H9 (cell line): ENCODE measurements at places on chromosomes 13 and 19. TPM values are rescaled to one million over a fixed set of nuclear protein-coding genes. Genes with fewer than 3 reads are reported as not detected.
A peak's percentile ranks its signal among the peaks of the same experiment; 100 is the strongest.

SIGLEC14 gene
- total RNA-seq, result not detected in 2 replicates

TLE2 gene
- 3.1 and 4.2 TPM in 2 replicates for total RNA-seq

CATSPERD gene
- not detected in 2 replicates for total RNA-seq

- DNase-seq, result no peak
Measured at GRCh38 chr19:46176116-46176860, 28.2 kb downstream of the IGFL2 start.

GRCh38 chr13:73522937-73523336 is 464.1 kb downstream of the KLF5 start:
- peak; percentile 41 for DNase-seq

GRCh38 chr13:38530492-38530891 is 156.4 kb upstream of the FREM2 start:
- DNase-seq, result no peak

- DNase-seq, result no peak
Measured at GRCh38 chr19:27858981-27859581, 1353.9 kb downstream of the UQCRFS1 start.

GRCh38 chr13:102187313-102187712 is 214.5 kb downstream of the FGF14 start:
- DNase-seq, result no peak

DNA sequence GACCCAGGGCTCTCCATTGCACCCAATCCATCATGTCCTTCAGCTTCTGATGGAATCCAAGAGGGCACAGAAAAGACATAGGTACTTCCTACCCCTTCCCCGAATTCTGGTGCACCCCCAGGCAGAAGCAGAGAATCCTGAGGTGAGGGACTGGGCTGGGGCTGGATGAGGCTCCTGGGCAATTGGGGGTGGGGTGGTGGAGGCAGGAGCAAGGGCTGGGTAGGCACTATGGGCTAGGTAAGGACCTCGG is 2.7 kb upstream of the KCNC3 start:
- DNase-seq, result no peak

DNA sequence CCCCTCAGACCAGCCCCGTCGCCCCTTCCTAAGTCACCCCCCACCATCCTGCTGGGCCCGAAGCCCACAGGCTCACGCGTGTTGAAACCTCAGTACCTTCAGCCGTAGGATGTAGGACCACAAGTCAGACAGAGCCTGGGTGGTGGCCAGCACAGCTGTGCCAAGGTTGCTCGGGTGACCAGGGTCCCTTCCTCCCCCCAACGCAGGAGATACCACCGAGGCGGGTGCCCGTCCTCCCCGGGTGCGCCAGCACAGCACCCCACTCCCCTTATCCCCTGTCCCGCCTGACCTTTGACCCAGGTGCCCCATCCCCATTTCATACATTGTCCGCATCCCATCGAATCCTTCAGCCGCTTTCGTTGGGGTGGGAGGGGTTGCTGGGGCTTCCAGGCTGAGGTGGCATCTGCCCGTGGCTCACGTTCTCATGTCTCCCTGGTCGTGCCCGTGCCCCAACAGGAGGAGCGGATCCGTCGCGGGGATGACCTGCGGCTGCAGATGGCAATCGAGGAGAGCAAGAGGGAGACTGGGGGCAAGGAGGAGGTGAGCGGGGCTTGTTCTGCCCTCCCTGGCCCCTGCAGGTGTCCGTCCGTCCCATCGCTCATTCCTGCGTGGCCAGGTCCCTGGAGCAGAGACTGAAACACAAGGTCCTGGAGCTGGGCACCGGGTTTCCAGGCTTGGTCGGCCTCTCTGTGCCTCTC is 14.5 kb downstream of the EPN1 start:
- no peak for DNase-seq

DNA sequence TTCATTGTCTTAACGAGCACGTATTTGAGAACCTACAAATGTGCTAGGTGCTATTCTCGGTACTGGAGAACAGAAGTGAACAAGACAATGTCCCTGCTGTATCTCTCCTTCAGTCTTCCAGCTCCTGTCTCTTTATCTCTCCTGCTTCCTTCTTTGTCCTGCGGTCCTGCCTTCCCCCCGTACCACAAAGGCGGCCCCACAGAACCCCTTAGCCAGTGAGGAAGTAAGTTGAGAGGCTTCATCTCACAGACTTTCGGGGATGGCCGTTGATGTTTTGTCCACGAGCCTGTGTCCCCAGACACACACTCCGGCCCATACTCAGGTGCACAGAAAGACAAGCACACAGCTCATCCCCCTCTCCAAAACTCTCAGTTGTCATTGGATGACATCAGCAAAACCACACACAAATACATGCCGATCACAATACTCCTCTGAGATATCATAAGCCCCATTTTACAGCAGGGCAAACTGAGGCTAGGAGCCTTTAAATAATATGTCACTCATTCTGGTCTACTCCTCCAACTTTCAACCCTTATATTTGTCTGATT is 507 bp upstream of the SWSAP1 start:
- DNase-seq, result no peak

DNA sequence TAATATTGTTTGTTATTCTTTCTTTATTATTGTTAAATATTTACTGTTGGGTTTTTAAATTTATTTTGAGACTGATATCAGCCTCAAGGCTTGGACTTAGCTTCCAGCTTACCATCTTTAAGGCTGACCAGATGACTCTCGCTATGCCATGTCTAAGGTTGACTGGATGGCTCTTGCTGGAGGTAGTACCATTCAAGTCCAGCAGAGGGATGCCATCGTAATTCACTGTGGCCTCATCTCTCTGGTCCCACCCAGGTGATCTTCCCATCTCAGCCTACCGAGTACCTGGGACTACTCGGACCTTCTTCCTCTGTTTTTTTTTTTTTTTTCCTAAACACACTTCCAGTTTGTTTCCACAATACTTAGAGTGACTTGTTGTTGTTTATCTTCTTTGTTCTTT is 41.7 kb upstream of the ZNF91 start:
- peak; percentile 28 for DNase-seq

DNA sequence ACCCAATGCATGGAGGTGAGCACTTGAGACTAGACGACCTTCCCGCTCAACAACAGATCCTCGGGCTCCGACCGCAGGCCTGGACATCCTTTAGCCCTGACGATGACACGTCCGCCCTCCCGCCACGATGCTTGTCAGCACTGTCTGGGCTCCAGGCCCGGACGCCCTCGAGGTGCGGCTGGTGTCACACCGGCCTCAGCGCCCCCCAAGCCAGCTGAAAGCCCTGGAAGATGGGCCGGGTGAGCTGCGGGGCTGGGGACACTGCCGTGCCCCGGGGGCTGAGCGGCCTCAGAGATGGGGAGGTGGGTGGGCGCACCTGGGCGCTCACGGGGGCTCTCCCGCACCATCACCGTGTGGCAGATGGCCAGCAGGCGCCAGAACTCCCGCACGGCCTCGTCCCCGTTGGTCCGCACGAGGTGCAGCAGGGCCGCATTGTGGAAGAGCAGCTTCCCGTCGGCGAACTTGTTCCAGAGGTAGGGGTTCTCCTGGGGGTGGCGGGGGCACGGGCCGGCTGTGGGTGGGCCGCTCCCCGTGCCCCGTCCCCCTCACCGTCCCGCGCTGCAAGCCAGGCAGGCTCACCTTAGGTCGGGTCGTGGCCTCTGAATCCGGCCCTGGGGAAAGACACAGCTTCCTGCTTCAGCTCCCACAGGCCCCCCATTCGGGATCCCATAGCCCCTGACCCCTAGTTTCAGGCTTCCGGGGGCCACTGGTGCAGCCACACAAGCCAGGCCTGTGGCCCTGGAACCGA is 15.5 kb downstream of the ATP8B3 start:
- DNase-seq, result no peak

GRCh38 chr13:84962849-84963248 is 836.4 kb downstream of the SLITRK6 start:
- DNase-seq, result no peak

DNA sequence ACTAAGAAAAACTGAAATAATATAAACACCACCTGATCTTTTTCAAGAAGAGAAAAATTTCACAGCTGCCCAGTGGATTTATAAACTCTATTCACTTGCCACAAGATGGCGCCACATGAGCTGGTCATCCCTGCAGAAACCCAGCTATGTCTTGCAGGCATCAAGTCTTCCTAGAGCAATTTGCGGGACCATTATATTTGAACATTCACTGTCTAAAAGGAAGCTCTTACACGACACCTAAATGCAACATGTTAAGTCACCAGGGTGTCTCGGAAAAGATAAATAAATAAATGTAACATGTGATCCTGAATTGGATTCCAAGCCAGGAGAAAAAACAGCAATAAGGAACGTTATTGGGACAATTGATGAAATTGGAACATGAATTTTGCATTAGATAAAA is 20.3 kb upstream of the AKT2 start:
- DNase-seq, result peak; percentile 79
